Activated effector memory CD4-positive, alpha-beta T cell treated with Interleukin-2 at 50 U/mL for 16 hours (primary cell): ENCODE measurements at places on chromosomes 3 and 15.

GRCh38 chr3:23996095-23996524 is 51.0 kb downstream of the NR1D2 start:
- DNase-seq: no peak

- no peak for DNase-seq
Measured at GRCh38 chr3:141234283-141234682, 2.7 kb downstream of the PXYLP1 start.

GRCh38 chr3:54659347-54659746 is 268.5 kb downstream of the LRTM1 start:
- no peak for DNase-seq

GRCh38 chr3:35524856-35525255 is 114.5 kb upstream of the ARPP21 start:
- DNase-seq: no peak

GRCh38 chr3:194076475-194076874 is 59.5 kb upstream of the HES1 start:
- no peak for DNase-seq

GRCh38 chr3:119437691-119438258 is 25.6 kb downstream of the TMEM39A start:
- no peak for DNase-seq

DNA sequence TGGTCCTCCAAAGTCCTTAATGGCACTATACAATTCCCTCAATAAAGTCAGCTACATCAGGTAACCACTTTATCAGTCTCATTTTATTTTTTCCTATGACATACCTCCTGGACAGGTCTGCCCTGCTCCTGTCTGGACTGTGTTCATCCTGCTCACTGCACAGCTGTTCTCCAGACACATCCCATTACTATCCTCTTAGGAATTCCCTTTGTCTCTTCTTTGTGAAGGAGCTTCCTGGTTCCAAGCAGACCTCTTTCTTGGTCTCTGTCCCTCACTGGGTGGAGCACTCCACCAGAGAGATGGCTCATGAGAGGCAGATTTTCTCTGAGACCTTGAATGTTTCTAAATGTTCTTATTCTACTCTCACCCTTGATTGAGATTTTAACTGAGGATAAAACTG is 60.1 kb downstream of the KY start:
- DNase-seq: no peak

- no peak for DNase-seq
Measured at GRCh38 chr3:29286478-29287240, 5.8 kb downstream of the RBMS3 start.

GRCh38 chr3:1380926-1381646 is 288.3 kb downstream of the CNTN6 start:
- DNase-seq: no peak
